ENCODE measurements at places on chromosomes 7 and 10.

GRCh38 chr10:93704451-93704850, 2.1 kb upstream of the FRA10AC1 start:
- no peak for DNase-seq

DNA sequence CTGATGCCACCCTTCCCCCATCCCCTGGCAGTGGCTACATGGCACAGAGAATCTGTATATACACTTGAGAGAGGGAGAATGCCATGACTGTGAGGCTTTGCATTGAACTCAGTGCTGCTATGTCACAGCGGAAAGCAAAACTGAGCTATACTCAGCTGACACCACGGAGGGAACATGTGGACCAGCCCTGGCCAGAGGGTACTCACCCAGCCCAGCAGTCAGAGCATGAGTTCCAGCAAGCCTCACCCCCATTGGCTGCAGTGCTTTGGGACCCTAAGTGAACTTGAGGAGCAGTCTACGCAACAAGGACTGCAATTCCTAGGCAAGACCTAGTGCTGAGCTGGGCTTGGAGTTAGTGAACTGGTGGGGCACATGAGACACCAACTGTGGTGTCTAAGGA, 10.3 kb upstream of the AOC1 start:
- no peak for DNase-seq

DNA sequence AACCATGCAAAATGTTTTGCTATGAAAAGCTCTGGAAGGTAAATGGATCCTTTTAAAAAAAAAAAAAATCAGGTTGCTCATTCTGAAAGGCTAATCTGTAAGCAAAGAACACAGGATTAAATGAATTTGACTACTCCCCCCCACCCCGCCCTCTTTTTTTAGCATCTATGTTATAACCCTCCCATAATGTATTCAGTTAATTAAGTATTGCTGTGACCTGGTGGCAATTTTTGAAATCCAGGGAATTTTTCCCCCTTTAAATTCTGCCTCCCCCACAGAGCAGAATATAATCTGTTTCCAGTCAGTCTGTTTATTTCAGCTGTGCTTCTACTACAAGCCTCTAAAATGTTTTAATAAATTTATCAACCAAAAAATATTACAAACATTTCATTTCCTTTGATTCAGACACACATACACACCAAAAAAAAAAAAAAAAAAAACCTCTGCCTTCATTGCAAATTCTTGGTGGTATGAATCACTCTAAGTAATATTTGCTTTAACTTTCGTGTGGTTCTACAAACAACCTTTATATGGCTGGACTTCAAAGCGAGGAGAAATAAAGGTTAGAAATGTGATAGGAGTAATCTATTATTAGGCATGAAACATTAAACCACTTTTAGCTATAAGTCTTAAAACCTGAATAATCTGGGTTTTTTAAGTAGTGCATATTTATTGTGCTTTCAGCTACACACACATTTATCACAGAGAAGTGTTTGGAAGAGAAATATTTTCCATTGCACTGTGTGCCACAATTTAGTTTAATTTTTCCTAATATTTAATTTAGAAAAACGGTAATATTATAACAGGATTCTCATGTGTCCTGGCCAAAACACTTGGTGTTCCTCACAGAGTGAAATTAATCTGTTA, 64.4 kb upstream of the ARID5B start:
- no peak for DNase-seq

- no peak for DNase-seq
Measured at GRCh38 chr7:1569016-1569415, 816 bp downstream of the PSMG3 start.

GRCh38 chr10:4770801-4771553, 55.0 kb upstream of the AKR1E2 start:
- DNase-seq, result no peak
